ENCODE measurements at places on chromosomes 1 and 21.

- no peak for DNase-seq
Measured at GRCh38 chr1:220784751-220785150, 2.0 kb upstream of the MTARC1 start.

GRCh38 chr1:14571810-14572767, 26.4 kb upstream of the KAZN start:
- no peak for DNase-seq

DNA sequence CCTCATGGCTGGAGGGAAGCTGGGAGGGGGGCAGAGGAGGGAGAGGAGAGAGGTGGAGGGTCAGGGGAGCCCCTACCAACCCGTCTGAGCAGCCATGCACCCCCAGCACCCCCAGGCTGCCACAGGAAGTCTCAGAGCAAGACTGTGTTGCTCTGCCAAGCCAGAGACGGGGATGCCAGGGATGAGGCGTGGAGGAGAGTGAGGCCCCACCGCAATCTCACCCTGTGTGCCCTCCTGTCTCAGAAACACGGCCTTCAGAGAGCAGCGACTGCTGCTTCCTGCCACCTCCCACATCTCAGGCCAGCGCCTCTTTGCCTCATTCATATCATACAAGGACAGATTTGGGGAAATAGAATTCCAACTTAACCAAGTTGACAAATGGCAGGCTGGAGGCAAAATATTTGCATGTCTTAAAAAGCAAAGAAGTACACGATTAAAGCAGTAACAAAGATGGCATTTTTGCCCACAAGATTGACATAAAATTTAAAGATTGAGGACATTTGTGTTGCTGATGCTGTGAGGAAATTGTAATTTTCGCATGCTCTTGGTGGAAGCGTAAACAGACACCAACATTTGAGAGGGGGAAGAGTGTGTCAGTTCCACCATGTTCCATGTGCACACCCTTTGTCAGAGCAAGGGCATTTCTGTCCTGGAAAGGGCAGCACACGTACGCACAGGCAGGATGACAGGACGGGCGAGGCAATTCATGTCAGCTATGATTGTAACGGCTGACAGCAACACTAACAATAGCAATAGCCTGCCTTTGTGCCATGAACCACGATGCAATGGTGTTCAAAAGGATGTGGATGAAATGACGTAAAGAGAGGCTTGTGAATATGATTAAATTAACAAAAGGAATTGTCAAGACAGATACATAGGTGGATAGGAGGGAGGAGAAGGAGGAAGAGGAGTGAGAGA, 59.0 kb upstream of the BACE2 start:
- DNase-seq = no peak

DNA sequence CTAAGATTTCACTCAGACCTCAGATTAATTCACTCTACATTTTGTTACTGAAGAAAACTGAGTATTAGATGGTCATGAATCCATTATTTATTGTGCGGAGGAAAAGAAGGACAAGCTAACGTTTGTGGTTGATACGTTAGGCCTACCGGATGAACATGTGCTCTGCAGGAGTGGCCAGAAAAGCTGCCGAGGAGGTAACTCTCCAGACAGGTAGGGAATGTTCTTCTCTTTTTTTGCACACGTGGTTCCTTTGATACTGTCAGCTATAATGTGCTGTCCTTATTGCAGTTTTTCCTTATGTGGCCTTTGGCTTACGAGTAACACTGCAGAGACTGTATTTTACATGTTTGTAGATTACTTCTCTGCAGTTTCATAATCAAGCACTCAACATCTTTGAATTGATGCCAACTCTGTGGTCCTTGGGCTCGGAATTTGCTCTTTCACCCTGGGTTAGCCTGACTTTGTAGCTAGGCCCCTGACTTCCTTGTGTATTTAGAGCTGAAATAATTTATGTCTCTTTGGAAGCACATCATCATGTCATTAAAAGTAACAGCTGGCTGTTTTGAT, 13.6 kb downstream of the MTR start:
- no peak for DNase-seq

DNA sequence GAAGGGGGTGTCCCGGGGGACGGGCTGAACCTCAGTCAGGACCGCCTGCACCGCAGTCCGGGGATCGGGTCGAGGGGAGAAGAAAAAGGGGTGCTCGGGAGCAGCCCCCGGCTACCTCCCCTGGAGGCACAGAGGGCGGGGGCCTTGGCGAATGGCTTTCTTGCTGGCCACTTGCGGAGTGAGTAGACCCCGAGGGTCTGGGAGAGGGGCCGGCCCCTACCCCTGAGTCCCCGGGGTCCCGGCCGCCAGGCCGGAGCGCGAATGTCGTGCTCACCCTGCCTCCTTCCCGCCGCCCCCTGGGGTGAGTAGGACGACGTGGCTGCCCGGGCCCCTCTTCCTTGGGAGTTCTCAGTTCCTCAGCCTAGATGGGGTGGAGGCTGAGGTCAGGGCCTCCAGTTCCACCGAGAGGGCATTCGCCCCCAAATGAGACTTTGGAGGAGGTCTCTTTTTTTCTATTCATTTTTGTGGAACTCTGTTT, 113.0 kb downstream of the OSBPL9 start:
- DNase-seq = no peak

DNA sequence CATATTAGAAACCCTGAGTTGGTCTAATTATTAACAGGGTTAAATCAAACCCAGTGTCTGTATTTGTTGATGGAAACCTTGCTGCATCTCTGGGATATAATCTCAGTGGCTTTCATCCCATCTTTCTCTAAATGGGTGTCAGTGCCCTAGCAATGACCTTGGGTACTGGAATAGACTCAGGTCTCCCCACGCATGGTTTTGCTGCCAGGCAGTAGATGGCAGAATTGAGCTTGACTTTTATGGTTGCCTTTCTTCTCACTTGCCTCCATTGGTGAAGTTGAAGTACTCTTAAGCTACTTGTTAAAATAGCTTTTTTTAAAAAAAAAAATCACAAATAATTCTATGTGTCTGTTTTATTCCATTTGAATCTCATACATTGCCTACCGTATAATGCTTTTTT, 81.8 kb upstream of the HMCN1 start:
- DNase-seq = no peak

DNA sequence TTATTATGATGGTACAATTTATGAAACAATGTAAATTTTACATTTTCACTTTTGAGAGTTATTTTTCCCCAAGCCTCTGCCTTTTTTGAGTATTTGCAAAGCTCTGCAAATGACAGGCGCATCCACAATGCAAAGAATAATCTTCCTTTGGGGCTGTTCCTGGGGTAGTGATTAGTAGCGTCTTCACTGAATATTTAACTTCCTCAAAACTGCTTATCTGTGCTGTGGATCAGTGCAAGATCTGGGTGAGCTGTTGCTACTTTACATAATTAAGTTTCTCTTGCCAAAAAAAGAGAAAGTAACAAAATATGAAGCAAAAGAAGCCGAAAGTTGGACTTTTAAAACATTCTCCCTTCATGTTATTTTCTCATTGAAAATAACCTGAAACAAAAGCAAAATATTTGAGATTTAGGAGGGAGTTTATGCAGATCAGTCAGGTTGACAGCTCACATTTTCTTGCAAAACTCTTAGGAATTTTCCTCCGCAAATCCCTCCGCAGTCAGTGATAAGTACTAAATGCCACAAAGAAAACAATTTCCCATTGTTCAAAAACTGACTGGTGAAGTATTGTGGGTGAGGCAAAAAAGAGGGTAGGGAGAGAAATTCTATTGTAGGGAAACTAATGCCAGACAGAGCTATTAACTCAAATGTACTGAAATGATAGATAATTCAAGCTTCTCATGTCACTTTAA, 276.4 kb upstream of the B3GALT2 start:
- no peak for DNase-seq
